ENCODE measurements at places on chromosomes 16 and 17.

GRCh38 chr17:49819138-49819537, 28.7 kb downstream of the TAC4 start:
- no peak for DNase-seq

- DNase-seq, result no peak
Observed at GRCh38 chr17:72671016-72671415, 421.5 kb downstream of the SLC39A11 start.

- no peak for DNase-seq
Observed at GRCh38 chr17:81570964-81571363, 18.8 kb upstream of the FAAP100 start.

- peak; percentile 62 for DNase-seq
Observed at GRCh38 chr17:64148017-64148631, 18.2 kb upstream of the ERN1 start.

DNA sequence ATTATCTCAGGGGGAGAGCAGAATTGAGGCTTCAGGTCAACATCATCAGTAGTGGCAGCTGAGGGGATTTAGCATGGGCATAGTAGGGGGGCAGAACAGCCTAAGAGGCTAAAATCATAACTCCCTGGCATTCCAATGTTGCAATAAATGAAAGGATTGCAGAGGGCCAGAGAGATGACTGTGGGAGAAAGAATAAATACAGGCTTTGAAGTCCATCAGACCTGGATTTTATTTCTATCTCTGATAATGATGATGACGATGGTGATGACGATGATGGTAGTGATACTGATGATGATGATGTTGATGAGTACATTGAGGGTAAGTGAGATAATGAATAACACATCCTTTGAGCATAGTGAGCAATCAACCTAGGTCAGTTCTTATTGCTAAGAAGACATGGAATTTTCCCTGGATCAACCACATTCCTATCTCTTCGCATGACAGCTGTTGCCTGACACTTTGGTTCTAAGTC, 107.4 kb upstream of the CDH11 start:
- peak; percentile 36 for DNase-seq

DNA sequence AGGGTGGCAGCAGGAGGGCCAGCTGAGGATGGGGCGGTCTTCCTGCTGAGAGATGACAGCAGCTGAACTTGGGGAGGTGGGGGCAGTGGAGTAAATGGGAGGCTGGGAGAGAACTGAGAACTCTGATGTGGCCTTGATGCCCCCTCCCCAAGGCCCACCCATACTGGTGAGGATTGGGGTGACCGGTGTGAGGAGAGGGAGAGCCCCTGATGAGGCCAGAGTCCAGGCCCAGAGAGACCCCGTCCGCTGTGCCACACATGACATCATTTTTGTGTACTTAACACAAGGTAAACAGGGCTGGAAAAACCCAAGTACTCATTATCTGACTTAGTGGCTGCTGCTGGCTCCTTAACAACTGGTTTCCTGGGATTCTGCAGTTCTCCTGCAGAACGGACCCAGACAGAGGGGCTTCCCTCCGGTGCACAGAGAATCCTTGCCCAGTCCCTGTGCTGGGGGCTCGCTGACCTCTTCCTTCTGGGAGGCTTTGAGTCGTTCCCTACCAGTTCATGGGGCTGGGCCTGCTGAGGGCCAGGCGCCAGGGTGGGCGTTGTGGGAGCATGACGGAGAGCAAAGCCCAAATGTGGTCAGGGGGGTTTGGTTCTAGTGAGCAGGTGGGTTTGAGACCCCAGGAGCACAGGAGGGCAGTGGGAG, 207.6 kb downstream of the RAB11FIP4 start:
- no peak for DNase-seq

- no peak for DNase-seq
Observed at GRCh38 chr16:72195609-72196008, 23.7 kb upstream of the PMFBP1 start.

DNA sequence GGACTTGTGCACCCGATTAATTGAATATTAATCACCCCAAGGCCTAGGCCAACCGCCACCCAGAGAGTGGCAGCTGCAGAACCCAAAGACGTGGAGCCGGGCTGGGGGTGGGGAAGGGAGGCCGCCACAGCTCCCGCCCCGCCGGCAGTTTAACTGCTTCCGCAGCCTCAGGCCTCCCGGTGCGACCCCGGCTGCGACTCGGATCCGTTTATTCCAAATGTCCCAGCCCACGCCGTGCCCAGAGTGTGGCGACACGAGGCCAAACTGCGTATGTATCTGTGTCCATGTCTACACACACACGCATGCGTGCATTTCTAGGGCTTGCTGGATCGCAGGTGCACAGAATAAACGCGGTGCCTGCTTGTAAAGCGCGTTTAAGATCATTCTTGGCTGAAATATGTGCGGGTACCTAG, 802 bp upstream of the TOB1 start:
- DNase-seq, result no peak

GRCh38 chr16:49515016-49515565, 141.5 kb downstream of the C16orf78 start:
- no peak for DNase-seq

DNA sequence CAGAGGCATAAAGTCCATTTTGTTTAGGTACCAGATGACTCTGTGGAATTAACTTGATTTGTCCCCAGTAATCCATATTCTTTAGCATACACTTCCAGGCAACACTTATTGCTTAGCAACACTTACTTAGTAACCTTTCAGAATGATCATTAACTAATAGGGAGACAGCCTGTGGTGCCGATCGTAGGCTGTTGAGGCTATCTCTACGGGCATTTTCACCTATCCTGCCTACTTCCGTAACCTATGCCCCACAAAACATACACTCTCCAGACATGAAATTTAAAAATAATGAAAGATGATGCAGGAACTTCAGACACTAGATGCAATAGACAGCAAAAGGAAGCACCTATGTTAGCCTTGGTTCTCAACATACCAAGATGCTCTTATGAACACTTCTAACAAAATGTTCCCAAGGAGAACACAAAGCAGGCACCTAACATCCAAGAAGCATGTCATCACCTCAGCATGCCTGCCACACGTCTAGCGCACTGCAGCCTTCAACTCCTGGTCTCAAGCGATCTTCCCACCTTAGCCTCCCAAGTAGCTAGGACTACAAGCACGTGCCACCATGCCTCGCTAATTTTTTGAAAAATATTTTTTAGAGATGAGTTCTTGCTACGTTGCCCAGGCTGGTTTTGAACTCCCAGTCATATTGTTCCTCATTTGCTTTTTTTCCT, 34.5 kb downstream of the HLF start:
- DNase-seq, result no peak

- DNase-seq, result no peak
Observed at GRCh38 chr17:57315061-57316015, 59.0 kb downstream of the MSI2 start.

- DNase-seq, result no peak
Observed at GRCh38 chr16:287298-287811, 4.4 kb downstream of the PDIA2 start.

GRCh38 chr17:28515518-28515917, 9.4 kb downstream of the FOXN1 start:
- DNase-seq, result no peak

GRCh38 chr16:55439101-55439690, 39.8 kb upstream of the MMP2 start:
- peak; percentile 29 for DNase-seq

GRCh38 chr16:20726661-20727060, 15.0 kb downstream of the THUMPD1 start:
- no peak for DNase-seq

GRCh38 chr17:49576088-49576916, 631 bp downstream of the NXPH3 start:
- DNase-seq, result peak; percentile 27

DNA sequence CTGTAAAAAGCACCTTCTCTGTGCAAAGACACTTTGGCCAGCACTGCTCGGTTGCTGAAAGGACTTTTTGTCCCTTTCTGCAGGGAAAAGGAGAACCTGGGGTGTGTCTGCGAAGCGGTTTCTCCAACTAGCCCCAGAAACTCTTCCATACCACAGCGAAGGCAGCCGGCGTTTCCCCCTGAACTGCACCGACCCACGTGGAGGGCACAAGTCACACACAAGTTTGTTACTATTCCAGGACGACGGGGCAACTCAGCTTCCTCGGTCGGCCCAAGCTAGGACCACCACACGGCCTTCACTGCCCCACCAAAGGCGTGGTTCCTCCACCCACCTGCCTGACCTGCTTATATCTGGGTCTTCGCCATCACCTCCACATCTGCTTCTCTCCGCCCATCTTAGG, 1.9 kb downstream of the RTN4RL1 start:
- DNase-seq, result no peak

DNA sequence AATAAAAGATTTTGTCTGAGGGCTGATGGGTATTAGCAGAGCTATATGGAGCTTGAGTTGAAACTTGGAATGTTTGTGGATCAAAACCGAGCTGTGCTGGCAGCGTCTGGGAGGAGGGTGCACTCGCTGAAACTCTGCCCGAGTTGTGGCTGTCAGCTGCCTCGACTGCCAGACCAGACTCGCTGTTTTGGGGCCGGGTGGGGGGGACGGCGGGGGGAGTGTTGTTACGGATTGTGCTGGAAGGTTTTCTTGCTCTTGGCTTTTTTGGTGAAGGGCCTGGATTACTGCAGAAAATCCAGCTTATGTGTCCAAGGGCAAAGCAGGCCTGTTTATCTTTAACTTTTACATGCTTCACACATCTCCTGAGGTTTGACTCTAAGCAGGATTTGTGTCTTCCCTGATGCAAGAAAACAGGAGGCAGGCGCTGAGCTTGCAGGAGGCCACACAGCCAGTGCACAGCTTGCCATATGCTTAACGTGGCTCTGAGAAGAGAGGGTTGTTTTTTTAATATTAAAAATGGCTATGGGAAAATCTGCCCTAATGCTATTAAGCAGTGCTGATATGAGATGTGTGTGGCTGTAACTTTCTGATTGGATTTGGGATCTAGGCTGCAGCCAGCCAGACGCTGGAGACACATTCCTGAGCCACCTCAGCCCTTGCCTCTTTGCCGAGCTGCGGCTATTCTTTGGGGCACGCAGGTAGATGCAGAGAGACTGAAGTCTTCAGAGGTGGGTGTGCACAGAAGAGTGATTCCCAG, 20.5 kb upstream of the RPTOR start:
- DNase-seq, result no peak

- DNase-seq, result peak; percentile 88
Observed at GRCh38 chr16:23587726-23588125, 8.4 kb downstream of the NDUFAB1 start.

GRCh38 chr16:64397042-64397441, 724.8 kb downstream of the CDH11 start:
- peak; percentile 49 for DNase-seq

DNA sequence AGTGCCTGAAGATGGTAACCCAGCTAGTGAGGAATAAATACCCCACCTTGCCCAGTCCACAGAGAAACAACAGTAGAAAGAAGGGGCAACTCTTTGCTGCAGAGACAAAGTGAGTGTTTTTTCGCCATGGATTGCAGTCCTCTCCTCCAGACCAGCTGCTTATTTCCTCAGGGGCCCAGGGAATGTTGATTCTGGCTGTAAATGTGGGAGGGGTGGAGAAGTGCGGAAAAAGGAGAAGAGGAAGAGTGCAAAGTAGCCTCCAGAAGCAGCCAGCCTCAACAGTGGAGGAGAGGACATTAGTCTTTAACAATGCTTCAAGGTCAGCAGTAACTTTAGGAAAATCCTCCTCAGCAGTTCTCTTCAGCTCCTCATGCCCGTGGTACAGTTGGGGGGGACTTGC, 8.1 kb upstream of the PHLPP2 start:
- DNase-seq, result no peak

- DNase-seq, result peak; percentile 3
Observed at GRCh38 chr16:15404792-15405191, 9.2 kb downstream of the MPV17L start.

- no peak for DNase-seq
Observed at GRCh38 chr16:988471-989353, 7.1 kb downstream of the SOX8 start.

GRCh38 chr16:55810451-55810961, 22.4 kb downstream of the CES1 start:
- DNase-seq, result no peak

GRCh38 chr17:48126532-48126850, 18.9 kb downstream of the SNX11 start:
- no peak for DNase-seq

- DNase-seq, result peak; percentile 75
Observed at GRCh38 chr17:5237541-5238016, 2.9 kb upstream of the SCIMP start.

DNA sequence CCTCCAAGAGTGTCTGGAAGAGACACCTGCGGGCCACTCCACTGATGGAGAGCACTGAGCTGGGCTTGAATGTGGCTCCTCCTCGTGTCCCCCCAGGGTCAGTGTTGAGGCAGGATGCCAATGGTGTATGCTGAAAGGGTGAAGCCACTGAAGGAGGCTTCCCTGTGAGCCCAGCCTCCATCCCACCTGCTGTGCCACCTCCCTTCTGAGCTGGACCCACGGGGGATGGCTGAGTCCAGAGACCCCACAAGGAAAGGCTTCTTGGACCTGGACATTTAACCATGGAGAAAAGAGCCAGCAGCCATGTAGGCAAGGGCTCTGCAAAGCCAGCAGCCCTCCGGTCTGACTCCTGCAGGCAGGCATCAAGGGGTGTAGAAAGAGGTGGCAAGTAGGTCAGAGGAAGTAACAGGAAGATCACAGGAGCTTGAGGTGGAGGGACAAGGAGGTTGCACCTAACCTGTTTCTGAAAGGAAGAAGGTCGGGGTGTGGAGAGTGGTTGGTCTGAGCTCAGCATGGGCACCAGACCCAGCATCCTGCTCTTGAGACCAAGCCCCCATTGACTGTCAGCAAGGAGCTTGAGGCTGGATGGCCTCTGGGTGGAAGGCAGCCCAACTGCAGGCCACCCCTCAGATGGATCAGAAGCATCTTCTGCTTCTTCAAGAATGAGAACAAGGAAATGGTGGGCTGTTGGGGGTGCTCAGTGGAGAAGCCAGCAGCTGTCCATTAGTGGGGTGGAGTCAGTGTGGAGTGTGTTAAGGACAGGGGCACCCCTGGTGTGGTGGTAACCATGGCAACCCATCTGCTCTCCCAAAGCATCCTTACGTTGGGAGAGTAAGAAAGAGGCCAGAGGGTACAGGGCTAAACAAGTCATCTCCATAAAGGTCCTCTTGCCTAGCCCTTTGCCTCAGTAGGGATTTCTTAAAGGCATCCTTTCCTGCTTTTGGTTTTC, 80.7 kb downstream of the PLD6 start:
- peak; percentile 18 for DNase-seq

DNA sequence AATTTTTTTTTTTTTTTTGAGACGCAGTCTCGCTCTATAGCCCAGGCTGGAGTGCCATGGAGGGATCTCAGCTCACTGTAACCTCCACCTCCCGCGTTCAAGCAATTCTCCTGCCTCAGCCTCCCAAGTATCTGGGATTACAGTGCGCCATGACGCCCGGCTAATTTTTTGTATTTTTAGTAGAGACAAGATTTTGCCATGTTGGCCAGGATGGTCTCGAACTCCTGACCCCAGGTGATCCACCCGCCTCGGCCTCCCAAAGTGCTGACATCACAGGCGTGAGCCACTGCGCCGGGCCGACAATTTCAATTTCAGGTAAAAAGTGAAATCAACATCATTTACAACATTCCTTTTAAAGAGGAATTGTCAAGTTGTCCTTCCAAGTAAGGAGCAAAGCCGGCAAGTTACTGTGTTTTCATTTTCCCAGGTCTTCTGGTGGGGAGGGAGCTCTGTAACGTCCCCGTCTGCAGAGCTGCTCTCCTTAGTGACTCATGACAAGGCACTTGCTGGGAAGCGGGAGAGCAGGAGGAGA, 873 bp downstream of the NPLOC4 start:
- peak; percentile 63 for DNase-seq
